ENCODE measurements at places on chromosomes 2 and 18.

- no peak for DNase-seq
These were observed 84.0 kb downstream of the ACTR2 start for GRCh38 chr2:65311596-65311995.

DNA sequence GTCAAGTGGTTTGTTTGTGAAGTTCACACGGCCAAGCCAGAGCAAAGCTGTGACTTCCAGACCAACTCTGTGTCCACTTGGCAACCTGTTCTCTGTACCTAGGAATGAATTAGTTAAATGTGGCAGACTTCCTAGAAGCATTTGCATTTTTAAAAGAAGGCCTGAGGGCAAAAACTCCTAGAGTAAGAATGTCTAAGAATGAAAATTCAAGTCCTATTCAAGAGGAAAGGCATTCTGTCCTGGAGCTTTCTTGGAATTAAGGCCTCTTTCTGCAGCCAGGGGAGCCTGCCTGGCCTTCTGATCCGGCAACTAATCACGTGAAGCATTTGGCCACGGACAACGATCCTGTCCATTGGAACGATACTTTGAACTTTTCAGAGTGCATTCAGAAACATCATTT is 155.0 kb downstream of the SETBP1 start:
- no peak for DNase-seq

GRCh38 chr18:360676-361075 is 92.8 kb upstream of the THOC1 start:
- no peak for DNase-seq

- no peak for DNase-seq
These were observed 1112.5 kb downstream of the CBLN2 start for GRCh38 chr18:71431689-71432088.

DNA sequence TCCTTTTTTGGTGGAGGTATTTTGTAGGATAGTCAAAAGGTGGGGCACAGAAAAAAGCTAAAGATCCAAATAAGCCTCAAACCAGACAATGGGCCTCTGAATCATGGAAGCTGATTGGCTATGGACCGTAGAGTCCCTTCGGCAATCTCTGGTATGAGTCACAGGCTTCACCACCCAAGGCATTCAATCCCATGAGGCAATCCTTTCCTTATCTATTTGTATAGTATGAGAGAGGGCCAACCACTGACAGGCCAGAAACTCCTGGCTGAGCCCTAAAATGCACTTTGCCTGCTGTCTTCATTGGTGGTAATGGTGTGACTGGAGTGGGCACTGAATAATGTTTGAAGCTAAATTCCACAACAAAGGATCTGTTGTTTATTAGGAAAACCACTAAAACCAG is 38.7 kb upstream of the MEX3C start:
- no peak for DNase-seq

GRCh38 chr2:203586206-203586605 is 51.1 kb upstream of the RAPH1 start:
- DNase-seq: no peak

GRCh38 chr2:74441170-74441689 is 507 bp downstream of the RTKN start:
- no peak for DNase-seq

- no peak for DNase-seq
These were observed 763.6 kb upstream of the LRRTM1 start for GRCh38 chr2:81068144-81068543.

- DNase-seq: no peak
These were observed at the start of gene SRD5A2 for GRCh38 chr2:31580321-31581117. Gene SRD5A2 (minus strand): TSS chr2:31580938. CDS start chr2:31580900, 38 bp downstream.

- DNase-seq: no peak
These were observed 182.4 kb downstream of the NCK2 start for GRCh38 chr2:105926960-105927678.

DNA sequence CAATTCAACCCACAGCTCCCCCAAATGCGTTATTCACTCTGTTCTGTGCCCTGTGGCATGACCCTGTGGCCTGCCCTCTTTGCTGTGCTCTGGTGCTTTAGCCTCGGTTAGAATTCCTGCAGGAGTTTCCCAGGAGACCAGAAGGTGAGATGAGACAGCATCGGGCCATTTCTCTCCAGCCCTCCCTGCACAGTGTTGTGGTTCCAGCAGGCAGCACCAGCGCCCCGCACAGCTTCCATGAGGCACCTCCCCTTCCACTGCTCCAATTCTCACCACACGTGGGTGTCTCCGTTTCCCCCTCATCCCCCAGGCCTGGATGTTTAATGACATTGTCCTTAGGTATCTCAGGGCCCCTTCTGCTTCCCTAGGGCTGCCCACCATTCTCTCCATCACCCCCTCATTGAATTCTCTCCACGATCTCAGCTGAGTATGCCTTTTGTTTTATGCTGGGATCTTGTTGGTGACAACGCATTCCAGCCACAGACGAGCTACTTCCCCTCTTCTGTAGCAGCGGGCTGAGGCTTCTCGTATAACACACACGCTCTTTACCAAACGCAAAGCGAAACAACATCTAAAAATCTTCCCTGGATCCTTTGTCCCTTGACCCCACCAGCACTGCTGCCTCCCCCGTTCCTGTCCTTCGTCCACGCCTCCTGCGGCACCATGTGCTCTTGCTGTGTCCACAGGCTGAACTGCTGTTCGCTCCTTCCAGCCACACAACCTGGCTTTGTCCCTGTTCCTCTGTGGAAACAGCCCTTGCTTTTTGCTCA is 35.1 kb downstream of the ACKR3 start:
- DNase-seq: no peak

DNA sequence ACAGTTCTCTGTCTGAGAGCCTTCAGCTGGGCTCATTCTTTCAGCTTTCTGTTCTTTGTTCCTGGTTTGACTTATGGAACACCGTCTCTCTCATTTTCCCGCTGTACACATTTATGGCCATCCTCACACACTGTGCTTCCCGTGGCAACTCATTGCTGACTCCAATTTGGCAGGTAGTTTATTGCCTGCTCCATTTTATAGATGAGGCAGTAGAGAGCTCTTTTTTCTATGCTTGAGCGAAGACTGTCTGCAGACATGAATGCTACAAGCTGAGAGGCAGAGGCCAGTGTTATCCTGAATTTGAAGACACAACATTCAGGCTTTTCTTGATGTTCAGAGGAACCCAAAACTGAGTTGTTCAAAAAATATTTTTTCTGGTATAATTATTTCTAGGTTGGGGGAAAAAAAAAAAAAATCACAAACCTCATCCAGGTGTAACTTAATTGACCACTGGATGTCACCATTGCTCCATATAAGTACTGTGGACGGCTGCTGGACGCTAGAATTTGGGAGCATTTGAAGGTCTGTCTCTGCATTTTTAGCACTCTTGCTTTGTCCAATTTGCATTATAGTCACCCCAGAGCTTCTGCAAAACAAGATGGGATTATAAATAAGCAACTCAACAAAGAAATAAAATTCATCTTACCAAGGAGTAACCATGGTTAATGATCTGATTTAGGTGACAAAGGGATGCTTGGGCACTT is 83.5 kb downstream of the HRH4 start:
- DNase-seq: no peak

DNA sequence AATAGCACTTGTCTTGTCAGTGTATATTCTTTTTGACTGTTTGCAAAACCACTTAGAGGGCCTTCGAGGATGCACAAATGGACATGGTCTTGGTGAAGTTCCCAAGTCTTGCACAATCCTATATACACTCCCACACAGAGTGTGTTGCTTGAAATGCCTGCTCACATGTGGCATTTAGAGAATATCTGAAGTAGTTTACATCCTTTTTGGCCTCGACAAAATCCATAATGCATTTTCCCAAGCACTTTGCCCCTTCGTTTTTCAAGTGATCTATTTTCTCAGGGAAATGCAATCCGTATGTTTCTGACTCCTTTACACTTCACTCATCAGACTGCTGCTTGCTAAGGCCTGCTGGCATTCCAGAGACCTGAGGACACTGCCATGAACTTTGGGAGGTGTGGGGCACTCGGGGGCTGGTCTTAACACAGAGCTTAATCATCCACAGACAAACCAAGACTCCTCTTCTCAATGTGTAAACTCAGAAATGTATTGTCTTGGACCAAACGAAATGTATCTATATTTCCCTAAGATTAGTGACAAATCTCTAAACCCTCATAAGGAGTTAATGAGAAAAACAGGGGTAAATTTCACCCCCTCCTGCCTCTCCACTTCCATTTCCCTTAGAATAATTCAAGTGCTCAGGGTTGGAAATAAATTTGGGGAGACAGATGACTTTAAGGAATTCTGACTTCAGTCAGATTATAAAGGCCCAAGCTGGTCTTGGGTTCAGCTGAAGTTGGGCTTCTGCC is 219.3 kb upstream of the APCDD1 start:
- DNase-seq: no peak

DNA sequence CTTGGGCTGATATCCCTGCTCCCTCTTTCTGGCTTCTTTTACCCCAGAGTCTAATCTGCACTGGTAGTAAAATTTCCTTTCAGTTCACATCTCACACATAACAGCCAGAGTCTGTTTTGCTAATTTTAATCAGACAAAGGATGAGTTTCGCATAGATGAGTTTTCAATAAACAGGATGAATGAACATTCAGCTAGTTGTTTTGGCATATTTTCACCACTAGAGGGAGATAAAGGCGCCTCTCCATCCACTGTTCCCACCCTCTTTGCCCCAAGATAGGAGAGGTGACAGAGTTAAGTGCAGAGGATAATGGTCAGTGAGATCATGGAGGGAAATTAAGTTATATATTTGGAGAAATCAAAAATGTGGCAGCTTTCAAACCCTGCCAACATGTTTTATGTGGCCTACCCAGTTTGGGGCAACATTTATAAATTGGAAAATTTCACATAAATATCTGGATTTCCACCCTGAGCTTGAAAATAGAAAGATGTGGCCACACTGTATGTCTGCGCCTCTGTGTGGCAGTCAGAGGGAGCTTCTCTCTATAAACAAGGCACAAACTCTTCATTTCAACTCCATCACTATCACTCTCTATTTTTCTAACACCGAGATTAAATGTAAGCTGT is 48.5 kb upstream of the DTNA start:
- no peak for DNase-seq
